Activated T-helper 17 cell treated with anti-CD3 and anti-CD28 coated beads, Interleukin-2, amount 50 U/mL, for 72 hours (primary cell): ENCODE measurements at places on chromosomes 16 and 17.

DNA sequence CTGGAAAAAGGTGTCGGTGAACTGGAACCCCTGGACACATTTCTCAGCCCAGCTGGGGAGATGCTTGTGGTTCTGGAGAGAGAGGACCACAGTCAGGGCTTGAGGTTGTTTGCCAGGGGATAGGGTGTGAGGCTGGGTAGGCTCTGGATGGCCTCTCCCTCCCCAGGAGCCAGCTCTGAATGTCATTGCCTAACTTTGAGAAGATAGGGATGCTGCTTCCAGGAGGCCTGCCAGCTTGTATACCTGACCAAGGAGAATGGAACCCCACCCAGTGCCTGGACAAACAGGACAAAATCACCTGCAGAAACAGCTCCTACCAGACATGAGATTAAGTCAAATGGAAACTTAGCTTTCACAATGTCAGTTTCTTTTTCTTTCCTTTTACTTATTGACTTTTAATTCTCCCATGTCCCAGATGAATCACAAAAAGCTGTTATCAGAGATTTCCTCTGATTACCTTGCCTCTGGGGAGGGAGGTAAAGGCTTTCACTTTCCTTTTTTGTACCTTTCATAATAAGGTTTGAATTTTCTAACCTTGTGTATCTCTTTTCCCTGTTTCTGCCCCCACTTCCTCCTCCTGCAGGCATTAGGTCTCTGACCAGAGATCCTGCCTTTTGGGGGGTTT lies 29.8 kb upstream of the PLLP start:
- ATAC-seq = peak; percentile 82

DNA sequence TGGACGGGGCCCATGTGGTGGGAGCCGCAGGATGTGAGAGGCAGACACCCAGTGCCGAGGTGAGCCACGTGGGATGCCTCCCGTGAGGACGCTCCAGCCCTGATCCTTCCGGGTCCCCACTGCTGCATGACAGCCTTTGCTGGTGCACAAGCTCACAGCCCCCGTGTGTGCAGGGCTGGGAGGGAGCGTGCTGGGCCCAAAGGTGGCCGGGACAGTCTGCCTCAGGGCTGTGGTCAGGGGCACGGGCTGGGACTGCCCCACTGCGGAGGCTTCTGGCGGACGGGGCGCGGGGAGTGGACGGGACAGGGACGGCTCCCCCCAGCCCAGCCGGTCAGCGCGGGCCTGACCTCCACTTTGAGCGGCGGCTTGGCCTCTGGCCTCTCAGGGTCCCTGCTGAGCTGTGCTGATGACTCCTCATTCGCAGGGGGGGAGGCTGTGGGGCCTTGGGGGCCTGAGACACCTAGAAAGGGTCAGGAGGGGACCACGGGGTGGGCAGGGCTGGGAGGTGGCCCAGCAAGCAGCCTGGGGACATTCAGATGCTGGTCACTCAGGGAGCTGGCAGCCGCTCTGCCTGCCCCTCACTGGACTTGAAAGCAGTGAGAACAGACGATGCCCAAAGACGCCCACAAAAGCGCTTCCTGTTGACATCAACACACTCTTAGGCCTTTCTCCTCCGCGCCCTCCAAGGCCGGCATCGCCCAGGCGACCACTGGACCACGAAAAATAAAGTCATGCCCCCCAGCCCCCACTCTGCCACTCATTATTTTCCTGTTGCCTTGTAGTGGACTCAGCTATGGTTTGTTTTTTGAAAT lies 9.3 kb upstream of the METRNL start:
- ATAC-seq = no peak

DNA sequence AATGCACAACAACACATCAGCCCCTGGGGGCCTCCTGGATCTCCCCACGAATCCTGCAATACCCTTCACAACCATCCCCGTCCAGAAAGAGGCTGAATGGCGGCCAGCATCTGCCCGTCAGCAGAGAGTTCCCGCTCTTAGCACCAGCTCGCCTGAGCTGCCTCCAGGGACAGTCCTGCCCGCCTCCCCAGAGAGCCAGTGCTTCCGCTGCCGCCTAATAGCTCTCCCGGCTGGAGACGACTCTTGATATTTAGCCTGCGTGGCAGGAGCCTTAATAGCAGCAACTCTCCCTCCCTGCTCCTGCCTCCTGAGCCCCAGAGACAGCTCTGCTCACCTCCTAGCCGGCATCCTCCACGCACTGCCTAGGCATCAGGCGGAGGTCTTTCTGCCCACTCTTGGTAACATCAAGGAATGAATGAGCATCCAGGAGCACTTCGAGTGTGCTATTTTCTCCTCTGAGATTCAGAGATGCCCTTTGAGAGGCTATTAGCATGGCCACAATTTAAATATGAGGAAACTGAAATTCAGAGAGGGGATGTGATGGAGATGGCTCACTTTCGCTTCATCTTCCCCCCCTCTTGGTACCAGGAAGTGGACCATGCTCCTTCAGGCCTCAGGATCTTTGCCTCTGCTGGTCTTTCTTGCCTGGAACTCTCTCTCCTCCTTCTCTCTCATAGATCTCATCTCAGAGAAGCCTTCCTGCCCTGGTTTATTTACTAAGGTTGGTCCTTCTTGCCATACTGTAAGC lies 67.9 kb downstream of the RAI1 start:
- ATAC-seq = no peak

- no peak for ATAC-seq
These were observed 243.3 kb downstream of the ENGASE start for GRCh38 chr17:79317916-79318315.

DNA sequence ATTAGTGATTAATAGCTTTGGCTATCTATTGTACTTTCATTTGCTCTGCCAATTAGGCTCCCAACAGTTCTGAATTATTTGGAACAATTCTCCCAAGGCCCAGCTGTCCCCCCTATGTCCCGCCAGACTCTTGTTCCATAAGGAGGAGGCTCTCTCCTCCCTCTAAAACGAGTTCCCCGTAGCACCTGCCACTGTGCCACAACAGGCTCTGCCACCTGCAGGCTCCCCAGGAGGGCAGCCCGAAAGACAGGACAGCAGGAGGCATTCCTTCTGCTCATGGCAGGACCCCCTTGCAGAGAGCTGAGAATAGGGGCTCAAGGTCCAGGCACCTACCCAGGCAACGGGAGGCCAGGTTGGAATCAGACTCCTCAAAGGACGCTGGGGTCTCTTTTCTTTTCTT lies 9.0 kb downstream of the PITPNM3 start:
- no peak for ATAC-seq

GRCh38 chr17:5819396-5819795 lies 235.1 kb upstream of the NLRP1 start:
- ATAC-seq = no peak

GRCh38 chr16:53207810-53208752 lies 153.3 kb downstream of the CHD9 start:
- no peak for ATAC-seq

GRCh38 chr17:80659651-80660050 lies 115.0 kb downstream of the RPTOR start:
- ATAC-seq = no peak

GRCh38 chr16:19874026-19874425 lies 10.6 kb downstream of the GPRC5B start:
- ATAC-seq = no peak

- no peak for ATAC-seq
These were observed 7.8 kb downstream of the CDRT15 start for GRCh38 chr17:14228903-14229302.

- ATAC-seq = peak; percentile 44
These were observed 5.1 kb downstream of the CLEC16A start for GRCh38 chr16:10949424-10949970.

GRCh38 chr17:61255647-61256046 lies 144.0 kb upstream of the TBX2 start:
- no peak for ATAC-seq

GRCh38 chr17:76725580-76726230 lies 701 bp downstream of the JMJD6 start:
- ATAC-seq = peak; percentile 51

- no peak for ATAC-seq
These were observed 5.1 kb upstream of the SPAG7 start for GRCh38 chr17:4972752-4973151.

- ATAC-seq = no peak
These were observed 27.1 kb downstream of the SCPEP1 start for GRCh38 chr17:57004944-57005579.

DNA sequence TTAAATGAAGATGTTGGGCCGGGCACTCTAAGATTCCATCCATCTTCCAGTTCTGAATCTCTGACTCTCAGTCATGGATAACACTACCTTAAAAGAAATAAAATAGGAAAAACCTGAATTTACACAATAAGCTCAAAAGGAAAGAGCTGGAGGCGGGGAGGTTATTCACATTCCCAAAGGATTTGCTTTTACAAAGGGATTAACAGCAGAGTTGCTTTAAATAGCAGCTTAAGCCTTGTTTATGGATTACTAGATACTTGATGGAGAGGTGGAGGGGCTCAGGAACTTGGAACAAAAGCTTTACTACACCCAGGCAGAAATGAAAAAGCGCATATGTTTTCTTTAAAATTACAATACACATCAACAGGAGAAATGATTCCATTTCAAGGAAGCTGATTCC lies 84.5 kb downstream of the XYLT1 start:
- no peak for ATAC-seq

GRCh38 chr16:86455640-86456039 lies 54.7 kb upstream of the FOXF1 start:
- no peak for ATAC-seq

DNA sequence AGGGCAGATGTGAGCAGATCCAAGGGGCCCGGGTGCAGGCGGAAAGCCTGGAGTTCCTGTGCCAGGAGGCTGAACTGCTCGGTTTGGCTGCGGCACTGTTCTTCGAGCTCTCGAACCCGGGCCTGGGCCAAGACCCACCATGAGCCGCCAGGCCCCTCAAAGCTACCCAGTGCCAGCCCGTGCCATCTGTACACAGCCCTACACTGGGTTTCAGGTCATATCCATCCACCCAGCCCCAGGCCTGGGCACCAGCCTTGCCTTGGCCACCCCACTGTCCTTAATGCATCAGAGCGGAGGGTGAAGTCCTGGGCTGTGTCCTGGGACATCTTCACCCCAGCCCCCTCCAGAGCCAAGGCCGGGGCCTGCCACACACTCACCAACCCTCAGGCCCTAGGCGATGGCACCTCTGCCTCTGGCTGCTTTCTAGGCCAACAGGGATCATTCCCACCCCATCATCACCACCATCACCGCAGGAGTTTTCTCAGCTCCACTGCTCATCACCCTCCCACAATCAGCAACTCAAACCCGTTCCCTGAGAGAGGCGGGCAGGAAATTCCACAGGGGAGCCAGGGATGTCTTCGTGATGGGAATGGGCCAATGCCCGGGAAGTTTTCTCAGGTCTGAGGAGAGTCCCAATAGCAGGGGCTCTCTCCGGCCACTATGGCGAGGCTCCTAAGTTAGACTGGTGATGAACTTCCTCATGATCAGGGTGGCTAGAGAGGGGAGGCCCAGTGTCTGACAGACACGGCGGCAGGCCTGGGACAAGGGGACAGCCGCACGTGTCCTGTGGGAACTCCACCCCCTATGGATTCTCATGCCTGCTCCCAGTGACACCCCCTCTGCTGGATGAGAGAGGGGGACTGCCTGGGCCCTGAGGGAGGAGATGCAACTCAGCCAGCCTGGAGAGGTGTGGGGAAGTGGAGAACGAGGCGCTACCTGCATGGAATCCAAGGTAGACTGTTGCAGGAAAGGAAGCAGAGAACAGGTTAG lies 9.1 kb downstream of the TSPOAP1 start:
- ATAC-seq = no peak

DNA sequence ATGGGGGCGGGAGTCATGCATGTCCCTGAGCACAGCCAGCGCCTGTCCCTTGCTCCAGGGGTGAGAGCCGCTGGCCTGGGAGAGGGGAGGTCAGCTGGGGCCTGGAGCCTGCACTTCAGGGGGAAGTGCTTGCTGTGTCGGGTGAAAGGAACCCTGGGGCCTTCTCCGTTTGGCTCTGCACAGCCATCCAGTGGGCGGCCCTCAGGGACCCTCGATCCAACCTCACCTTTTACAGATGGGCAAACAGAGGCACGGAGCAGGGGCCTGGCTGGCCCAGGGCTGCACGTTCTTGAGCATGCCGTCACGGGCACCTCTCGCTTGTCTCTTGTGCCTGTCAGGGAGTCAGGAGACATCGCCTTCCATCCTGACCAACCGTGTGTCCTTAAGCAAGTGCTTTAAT lies 1.8 kb downstream of the SNX20 start:
- ATAC-seq = no peak
